ENCODE measurements at places on chromosomes 16 and 17.

DNA sequence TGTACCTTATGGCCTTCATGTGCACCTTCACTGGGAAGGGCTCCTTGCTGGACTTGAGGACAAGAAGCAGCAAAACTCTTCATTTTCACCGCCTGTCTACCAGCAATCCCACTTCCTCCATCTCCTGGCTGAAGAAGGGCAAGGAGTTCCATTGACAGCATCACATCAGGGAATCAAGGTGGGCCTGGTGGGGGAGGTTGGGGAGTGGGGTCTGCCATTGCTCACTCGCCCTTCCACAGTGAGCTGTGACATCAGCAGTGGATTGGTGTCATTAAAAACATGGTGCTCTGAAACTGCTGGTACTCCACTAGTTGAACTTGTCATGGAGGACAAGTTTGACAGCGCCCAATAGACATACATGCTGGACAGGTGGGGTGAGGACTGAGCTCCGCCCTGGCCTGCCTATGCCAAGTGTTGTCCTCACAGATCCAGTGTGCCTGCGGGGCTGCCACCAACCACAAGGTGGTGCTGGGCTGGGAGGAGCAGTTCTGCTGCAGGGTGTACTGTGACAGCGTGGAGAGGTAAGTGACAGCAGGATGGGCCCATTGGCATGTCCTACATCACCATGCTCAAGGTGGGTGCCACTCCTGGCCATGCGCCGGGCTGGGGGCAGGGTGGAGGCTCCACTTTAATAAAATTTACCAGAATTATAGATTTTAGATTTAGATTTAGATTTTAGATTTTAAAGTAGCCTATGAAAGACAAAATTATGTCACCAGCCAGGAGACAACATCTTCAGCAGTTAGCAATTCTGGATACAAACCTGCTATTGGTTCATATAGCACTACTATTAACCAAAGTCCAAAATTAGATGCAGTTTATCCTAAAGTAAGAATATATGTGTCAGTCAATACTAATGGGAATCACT is 1729.1 kb downstream of the TP53TG3F start:
- DNase-seq: no peak

- DNase-seq: peak; percentile 100
Observed at GRCh38 chr16:24645739-24646645, 83.5 kb upstream of the TNRC6A start.

GRCh38 chr16:5166486-5166885 is 68.9 kb upstream of the EEF2KMT start:
- no peak for DNase-seq

DNA sequence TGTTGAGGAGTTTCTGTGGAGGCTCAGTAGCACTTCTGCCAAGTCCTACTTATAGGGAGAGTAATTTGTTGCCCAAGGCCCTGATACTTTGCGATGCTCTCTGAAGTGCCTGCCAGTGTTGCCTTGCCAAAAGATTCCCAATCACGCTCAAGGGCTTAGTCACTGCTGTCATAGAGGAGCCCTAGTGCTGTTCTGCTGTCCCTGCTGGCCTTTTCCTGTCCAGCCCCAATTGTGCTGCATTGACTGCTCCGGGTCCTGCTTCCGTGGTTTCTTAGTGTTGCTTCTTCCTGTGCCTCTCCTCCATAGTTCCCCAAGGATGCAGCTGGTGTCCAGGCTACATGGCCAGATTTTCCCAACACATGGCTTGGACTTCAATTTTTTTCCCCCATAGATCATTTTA is 13.9 kb downstream of the NUP93 start:
- DNase-seq: peak; percentile 85

GRCh38 chr17:80225230-80225629 is 5.0 kb downstream of the SLC26A11 start:
- no peak for DNase-seq

DNA sequence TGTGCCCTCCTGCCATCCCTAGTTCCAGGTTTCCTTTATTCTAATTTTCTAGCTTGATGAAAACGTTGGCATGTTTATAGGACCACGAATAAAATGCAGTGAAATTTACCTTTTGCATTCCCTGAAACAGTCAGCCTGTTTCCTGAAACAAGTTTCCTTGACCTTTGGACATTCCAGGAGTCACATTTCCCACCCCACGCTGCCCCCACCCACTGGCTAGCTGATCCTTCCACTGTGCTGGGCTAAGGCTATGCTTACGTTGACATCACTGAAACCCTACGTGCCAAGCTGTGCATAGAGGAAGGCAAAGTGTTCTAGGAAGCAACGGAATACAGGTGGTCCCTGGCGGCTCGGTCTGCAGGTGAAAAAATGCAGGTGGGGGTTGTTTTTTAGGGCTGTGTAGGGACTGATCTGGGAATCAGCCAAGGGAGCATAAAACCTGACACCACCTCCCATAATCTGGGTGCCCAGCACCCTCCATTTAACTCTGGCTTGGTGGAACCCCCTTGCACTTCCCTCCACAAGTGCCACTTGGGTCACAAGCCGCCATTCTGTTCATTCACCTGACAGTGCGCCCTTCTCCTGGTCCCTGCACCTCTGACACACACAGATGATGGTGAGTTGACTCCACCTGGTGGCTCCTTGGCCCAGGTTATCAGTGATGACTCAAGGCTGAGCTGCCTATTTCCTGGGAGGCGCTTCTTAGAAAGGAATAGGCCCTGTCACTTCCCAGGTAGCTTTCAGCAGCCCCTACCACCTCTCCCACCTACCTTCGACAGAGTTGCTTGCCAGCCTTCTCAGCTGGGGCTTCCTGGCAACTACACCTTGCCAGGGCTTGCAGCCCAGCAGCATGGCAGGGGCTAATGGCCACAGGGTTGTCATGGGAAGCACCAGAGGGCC is 83.7 kb downstream of the N4BP1 start:
- DNase-seq: peak; percentile 22

- peak; percentile 97 for DNase-seq
Observed at GRCh38 chr16:30658731-30659506, 688 bp downstream of the FBRS start.

DNA sequence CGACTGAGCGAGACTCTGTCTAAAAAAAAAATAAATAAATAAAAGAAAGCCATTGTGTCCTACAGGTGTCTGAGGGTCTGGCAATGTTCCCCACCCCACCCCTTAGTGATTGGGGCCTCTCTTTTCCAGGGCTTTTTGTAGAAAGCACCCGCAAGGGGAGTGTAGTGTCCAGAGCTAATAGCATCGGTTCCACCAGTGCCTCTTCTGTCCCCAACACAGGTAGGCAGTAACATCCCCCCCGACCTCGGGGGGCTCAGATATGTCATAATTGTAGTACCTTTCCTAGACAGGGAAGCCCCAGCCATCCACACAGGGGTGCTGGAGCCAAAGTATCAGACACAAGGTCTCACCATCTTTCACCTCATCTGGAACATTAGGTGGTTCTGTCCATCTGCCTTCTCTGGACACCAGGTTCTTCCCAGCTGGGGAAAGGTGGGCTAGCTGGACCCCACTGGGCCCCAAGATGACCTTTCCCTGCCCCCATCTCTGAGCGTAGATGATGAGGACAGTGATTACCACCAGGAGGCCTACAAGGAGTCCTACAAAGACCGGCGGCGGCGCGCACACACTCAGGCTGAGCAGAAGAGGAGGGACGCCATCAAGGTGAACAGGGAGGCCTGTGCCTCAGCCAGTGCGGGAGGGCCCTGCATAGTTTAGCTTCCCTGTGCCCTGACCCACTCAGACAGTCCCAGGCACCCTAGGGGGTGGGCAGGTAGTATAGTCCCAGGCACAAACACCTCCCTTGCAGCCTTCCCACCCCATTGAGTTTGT is 1.6 kb downstream of the MLX start:
- DNase-seq: no peak

GRCh38 chr17:53924530-53925455 is 102.1 kb downstream of the KIF2B start:
- DNase-seq: peak; percentile 5

DNA sequence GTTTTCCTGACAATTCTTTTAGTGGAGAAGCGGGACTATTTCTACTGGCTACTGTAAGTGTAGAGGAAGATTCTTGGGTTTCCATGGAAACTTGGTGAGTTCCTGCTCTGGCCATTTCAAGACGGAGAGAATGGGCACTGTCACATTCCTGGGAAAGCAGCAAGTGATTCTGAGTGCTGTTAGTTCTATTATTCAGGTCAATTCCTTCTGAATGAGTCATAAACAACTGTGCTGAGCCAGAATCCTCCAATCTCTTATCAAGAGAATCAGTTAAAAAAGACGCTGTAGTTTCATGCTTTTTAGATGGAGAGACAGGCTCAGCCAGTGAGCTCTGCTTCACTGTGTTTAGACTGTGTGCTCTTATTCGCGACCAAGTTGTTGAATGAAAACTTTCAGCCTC is 19.6 kb downstream of the AKAP10 start:
- peak; percentile 97 for DNase-seq

DNA sequence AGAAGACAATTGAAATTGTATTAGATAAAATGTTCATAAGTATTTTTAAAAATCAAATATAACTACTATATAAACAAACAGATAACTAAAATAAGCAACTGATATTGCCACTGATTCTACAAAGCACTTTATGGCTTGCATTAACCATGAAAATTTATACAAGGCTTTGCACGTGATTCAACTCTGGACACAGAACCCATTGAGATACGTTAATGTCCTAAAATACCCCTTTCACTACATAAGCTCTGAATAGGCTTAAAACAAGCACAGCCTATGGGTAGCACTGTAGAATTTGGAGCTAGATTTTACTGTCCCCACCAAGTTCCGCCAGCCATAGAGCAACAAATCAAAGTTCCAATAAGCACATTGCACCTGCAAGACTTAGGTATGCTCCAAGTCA is 4.5 kb downstream of the ZNF652 start:
- DNase-seq: no peak

DNA sequence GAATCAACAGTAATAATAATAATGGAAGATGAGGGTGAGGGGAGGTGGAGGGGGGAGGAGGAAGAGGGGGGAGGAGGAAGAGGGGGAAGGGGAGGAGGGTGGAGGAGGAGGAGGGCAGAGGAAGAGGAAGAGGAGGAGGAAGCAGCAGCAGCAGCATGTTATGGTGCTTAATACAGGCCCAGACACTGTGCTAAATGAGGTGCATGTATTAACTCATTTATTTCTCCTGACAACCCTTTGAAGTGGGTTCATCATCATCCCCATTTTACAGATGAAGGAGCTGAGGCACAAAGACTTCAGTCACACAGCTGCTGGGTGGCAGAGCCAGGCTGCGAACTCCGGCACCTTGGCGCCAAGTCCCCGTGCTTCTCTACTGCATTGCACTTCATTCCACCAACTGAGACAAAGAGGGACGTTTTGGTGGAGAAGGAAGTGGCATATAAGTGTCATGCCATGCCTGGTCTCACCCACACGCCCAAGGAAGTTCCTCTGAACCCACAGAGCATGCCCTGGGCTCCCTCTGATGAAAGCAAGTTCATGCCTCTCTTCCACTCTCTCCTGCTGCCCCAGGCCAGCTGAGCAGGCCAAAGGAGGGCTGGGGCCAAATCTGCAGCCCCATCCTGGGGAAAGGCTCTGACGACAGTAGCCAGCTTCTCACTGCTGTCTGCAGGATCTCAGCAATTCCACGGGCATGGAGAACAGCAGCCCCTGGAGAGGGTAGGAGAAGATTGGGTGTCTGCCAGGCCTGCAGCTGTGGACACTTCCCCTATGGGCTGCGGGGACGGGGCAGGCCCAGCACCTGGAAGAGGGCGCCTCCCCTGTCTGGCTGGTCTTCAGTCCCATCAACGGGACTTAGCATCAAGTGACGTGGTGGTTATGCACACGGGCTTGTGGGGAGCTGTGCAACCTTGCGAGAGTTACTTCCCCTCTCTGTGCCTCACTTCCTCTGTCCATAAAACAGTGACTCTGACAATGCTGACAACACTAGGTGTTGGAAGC is 21.8 kb downstream of the XYLT1 start:
- no peak for DNase-seq

Data from ELR (cell line).